ENCODE measurements at places on chromosomes 2 and 18.

DNA sequence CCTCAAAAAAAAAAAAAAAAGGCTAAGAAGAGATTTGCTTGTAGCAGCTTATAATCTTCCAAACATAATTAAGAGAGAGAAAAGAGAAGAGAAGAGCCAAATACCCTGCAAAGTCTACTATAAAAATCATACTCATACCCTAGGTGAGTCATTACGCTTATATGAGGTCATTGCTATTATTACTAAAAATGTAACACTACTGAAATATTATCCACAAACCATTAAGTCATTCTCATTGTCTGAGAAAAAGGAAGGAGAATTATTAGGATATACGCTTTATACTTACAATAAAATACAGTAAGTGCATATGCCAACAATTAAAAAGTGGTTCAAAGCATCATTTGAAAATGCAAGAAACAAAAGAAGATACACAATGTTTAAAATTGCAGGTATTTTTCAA lies 66.5 kb downstream of the COLEC12 start:
- no peak for DNase-seq

- DNase-seq = no peak
Measured at GRCh38 chr2:162280654-162281053, 37.4 kb upstream of the FAP start.

GRCh38 chr2:81979086-81979485 lies 1674.5 kb upstream of the LRRTM1 start:
- no peak for DNase-seq

DNA sequence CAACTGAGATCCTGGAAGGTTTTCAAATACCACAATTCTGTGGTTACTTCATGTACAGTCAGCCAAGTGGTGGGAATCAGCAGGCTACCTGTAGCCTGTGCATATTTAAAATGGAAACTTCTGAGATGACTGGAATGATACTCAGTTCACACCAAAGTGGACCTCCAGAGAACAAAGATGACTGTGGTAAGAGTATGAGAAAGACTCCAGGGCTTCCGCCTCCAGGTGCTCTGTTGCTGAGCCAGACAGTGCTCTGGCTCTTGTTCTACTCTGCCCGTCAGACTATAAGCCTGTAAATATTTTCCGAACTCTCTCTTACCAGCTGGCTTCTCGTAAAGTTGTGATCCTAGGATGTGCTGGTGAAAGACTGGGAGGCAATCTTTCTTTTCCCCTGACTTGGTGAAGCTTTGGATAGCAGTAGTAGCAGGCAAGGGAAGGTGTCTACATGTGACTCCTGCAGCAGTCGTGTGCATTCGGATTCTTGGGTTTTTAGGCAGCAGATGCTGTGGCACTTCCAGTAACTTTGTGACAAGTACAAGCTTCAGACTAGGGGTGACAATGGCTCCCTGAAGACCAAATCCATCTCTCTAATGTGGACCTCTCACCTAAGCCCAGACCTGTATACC lies 23.1 kb downstream of the ST3GAL5 start:
- no peak for DNase-seq

GRCh38 chr2:54879032-54879431 lies 155.6 kb downstream of the EML6 start:
- no peak for DNase-seq

GRCh38 chr18:23618862-23619387 lies 32.6 kb upstream of the NPC1 start:
- DNase-seq = no peak

- DNase-seq = no peak
Measured at GRCh38 chr2:105590780-105591660, 153.7 kb upstream of the NCK2 start.

DNA sequence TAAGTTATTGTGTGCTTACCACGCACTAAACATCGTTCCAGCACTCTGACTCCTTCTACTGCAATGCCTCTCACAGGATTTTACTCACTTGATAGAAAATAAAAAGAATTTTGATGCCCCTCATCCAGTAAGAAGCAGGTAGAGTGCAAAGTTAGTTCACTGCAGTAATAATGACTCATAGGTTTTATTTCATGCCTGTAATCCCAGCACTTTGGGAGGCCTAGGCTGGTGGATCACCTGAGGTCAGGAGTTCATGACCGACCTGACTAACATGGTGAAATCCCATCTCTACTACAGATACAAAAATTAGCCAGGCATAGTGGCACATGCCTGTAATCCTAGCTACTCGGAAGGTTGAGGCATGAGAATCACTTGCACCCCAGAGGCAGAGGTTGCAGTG lies 190.6 kb downstream of the RAD51AP2 start:
- no peak for DNase-seq

DNA sequence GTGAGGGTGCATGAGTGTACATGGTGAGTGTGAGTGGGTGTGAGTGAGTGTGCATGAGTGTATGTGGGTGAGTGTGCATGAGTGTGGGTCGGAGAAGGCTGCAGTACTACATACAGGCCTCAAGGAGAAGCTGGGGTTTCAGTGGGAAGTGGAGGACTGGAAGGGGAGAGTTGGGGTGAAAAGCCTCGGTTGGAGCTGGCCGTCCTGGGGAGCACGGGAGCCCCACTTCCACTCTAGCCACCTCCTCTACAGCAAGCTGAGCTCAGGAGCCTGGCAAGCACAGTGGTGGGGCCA lies 68.7 kb upstream of the HPCAL1 start:
- DNase-seq = no peak

DNA sequence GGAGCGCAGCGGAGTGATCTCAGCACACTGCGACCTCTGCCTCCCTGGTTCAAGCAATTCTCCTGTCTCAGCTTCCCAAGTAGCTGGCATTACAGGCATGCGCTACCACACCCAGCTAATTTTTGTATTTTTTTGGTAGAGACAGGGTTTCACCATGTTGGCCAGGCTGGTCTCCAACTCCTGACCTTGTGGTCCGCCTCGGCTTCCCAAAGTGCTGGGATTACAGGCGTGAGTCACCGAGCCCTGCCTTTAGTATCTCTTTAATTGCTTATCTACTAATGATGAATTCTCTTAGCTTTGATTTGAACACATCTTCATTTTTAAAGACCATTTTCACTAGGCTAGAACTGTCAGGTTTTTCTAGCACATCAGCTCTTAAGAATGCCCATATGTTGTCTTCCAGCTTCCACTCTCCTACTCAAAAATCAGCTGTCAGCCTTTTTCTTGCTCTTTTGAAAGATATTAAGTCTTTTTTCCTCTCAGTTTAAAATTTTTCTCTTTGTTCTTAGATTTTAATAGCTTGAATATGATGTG lies 16.1 kb upstream of the MFSD2B start:
- DNase-seq = no peak

DNA sequence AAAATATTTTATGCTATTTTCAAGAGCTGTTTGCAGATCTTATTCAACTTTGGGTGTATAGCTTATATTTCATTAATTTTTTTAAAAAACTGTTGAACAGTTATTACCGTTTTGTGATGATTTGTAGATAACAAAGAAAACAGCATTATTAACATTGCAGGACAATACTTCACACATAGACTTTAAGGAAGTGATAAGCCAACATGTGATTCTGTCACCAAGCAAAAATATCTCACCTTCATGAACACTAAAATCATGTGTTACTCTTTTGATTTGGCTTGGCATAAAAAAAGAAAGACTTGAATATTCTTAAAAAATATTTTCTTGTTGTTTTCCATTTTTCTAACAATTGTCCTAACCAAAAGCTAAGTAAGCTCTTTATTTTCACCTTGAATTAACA lies 33.0 kb downstream of the SLC35F5 start:
- no peak for DNase-seq

- no peak for DNase-seq
Measured at GRCh38 chr2:74440378-74441169, 1.2 kb downstream of the RTKN start.

DNA sequence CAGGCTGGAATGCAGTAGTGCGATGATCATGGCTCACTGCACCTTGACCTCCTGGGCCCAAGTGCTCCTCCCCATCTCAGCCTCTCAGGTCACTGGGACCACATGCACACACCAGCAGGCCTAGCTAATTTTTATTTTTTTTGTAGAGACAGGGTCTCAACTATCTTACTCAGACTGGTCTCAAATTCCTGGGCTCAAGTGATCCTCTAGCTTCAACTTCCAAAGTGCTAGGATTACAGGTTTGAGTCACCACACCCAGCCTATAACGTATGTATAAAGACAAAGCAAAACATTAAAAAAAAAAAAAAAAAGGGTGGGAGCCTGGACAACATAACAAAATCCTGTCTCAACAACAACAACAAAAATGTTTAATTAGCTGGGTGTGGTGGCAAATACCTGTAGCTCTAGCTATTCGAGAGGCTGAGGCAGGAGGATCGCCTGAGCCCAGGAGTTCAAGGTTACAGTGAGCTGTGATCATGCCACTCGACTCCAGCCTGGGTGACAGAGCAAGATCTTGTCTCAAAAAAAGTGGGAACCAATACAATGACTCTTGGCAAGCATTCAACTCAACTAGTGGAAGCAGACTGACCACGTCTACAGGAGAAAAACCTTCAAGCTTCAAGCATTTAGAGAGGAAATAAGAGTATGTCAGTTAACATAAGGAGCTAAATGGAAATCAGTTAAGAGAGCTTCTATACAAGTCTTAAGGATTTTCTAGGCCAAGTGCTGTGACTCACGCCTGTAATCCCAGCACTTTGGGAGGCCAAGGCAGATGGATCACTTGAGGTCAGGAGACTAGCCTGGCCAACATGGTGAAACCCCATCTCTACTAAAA lies 2.6 kb downstream of the GTF3C2 start:
- DNase-seq = no peak

GRCh38 chr2:28406276-28407096 lies 13.8 kb downstream of the FOSL2 start:
- DNase-seq = peak; percentile 63

DNA sequence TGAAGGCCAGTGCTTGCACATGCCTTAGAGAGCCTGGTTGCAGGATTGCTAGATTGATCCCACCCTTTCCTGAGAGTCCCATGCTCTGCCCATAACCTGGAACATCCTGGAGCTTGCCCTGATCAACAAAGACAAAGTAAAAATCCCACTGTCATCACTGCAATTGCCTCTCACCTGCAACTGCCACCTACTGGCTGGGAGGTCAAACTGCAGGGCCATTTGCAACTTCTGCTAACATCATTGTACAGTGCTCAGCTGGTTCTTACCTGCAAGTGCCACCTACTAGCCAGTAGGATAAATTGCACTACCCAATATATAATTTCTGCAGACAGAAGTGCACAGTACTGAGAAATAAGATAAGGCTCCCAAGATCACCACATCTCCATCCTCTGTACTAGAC lies 947.5 kb downstream of the CPS1 start:
- DNase-seq = no peak
